Activated CD4-positive, alpha-beta T cell treated with anti-CD3 and anti-CD28 coated beads, Interleukin-2, amount 10 ng/mL, durations not matched to agents 24 days and 14 days (primary cell): ENCODE measurements at places on chromosomes 4 and X. TPM values are rescaled to one million over a fixed set of nuclear protein-coding genes. Genes with fewer than 3 reads are reported as not detected.
A peak's percentile ranks its signal among the peaks of the same experiment; 100 is the strongest.

The CCKAR gene
- not detected in 2 replicates for total RNA-seq

The YY2 gene
- 1.4 and 2.2 TPM in 2 replicates for total RNA-seq

The EPHA5 gene
- not detected in 2 replicates for total RNA-seq

The TEC gene
- total RNA-seq, result 2.7 and 3.0 TPM in 2 replicates

The SYNPO2 gene
- 0.14 and 0.16 TPM in 2 replicates for total RNA-seq

DNA sequence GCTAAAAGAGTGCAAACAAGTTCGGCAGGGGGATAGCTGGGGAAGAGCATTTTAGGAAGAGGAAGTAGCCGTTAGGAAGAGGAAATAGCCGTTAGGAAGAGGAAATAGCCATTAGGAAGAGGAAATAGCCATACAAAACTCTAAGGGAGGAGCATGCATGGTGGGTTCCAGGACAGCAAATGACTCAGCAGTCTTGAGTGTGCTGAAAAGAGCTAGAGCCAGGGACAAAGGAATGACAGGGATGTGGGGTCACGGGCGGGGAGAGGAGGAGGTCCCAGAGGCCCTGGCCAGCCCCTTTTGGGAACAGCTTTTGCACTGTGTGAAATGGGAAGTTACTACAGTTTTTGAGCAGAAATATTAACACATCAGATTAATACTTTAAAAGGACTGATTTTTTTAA is 882.6 kb downstream of the TRIML1 start:
- H3K4me3 ChIP-seq, result no peak overlapping the region
- H3K4me1 ChIP-seq, result no peaks in the 10 kb centered on the region
- H3K27ac ChIP-seq, result no peak overlapping the region

DNA sequence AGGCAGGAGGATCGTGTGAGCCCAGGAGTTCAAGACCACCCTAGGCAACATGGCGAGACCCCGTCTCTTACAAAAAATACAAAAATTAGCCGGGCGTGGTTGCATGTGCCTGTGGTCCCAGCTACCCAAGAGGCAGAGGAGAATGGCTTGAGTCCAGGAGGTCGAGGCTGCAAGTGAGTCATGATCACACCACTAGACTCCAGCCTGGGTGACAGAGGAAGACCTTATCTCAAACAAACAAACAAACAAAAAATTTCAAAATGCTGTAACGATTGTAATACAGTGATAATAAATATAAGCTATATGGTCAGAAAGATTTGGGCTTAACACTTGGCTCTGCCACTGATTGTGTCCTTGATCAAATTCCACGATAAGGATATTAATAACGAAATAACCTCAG is 24.2 kb downstream of the SLC25A4 start:
- H3K4me1 ChIP-seq, result peaks cover 14% of the 10 kb centered on the region
- H3K27ac ChIP-seq, result no peak overlapping the region
- H3K27me3 ChIP-seq, result peaks cover 18% of the 10 kb centered on the region
- H3K36me3 ChIP-seq, result peaks cover 64% of the 10 kb centered on the region
- DNase-seq, result no peak

- H3K27ac ChIP-seq, result peak overlapping the region; percentile 7
- peaks cover 26% of the 10 kb centered on the region for H3K4me1 ChIP-seq
- H3K4me3 ChIP-seq, result no peak overlapping the region
- no peak for DNase-seq
- H3K36me3 ChIP-seq, result peaks cover 55% of the 10 kb centered on the region
These were observed 30.0 kb downstream of the CTBP1 start for GRCh38 chr4:1218634-1219565.

DNA sequence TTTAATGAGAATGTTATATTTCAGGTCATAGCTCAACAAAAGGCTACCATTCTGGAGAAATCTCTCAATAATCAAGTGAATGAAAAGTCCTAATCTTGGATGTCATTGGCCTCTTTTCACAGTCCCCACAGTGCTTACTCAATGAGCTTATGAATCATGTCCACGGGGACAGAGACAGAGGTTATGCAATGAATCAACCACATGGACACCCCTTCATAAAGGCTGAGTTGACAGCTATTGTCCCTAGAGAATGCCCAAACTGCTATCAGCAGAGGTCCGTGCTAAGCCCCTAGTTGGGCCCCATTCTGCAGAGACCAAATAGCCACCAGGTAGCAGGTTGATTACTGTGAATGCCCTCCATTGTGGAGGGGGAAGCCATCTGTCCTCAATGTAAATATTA is 158.1 kb downstream of the LHFPL1 start:
- no peak overlapping the region for H3K4me3 ChIP-seq
- no peaks in the 10 kb centered on the region for H3K36me3 ChIP-seq
- H3K27me3 ChIP-seq, result no peaks in the 10 kb centered on the region
- H3K27ac ChIP-seq, result no peak overlapping the region
- H3K4me1 ChIP-seq, result no peaks in the 10 kb centered on the region

- no peaks in the 10 kb centered on the region for H3K4me1 ChIP-seq
- peak; percentile 26 for DNase-seq
- peaks cover 6% of the 10 kb centered on the region for H3K27me3 ChIP-seq
- H3K4me3 ChIP-seq, result no peak overlapping the region
- no peak overlapping the region for H3K27ac ChIP-seq
These were observed 51.7 kb downstream of the HAND2 start for GRCh38 chr4:173478201-173478912.

DNA sequence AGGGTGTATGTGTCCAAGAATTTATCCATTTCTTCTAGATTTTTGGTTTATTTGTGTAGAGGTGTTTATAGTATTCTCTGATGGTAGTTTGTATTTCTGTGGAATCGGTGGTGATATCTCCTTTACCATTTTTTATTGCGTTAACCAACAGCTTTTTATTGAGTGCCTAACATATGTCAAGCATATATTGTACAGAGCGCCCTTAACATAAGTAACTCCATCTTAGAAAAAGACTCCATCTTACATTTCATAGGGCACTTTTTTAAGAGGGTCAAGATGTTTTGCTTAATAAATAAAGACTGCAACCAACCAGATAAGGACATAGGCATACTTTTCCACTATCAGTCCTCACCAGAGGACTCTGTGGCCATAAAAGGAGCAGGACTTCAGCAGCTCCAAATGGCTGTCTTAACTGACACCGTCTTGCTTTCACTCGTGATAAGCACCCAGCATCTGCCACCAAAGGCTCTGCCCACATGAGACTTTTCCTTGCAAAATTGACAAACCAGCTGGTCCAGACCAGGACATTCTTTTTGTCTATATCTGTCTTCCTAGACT is 75.0 kb downstream of the HS6ST2 start:
- H3K27ac ChIP-seq, result no peak overlapping the region
- no peaks in the 10 kb centered on the region for H3K36me3 ChIP-seq
- DNase-seq, result no peak
- no peaks in the 10 kb centered on the region for H3K4me1 ChIP-seq

DNA sequence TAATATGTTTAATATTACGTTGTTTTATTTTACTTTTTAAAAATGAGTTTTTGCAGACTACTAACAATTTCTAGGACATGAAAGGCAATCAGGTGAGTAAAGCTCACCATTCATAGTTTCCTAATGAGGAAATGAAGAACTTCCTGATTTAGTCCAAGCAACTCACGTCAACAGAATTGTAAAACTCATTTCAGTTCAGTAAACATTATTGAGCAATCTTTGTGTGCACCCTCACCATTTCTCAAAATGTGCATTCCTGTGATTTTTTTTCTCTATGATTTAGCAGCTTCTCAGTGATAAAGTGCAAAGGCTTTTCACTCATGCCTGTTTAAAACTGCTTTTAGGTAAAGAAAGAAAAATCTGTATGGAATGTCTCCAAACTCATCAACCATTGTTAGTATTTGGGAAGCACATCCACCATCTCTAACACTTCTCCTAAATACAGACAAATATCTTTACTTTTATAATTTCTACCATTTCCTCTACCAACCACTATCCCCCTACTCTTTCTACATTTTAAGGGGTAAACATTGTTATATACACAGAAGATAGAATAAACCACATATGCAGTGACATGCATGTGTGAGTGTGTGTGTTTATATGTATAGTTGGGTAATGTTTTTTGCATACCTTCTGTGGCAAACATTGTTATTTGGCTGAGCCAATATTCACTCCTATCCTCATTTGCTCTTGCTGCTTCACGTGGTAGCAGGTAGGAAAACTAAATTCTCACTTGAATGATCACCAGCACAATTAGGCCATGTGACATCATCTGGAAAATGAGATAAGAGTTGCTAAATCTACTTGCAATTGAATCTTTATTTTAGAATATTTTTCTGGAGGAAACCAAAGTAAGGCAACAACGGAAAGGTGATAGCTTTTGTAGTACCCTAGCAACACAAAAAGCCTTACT is 54.7 kb upstream of the PRDM8 start:
- H3K4me1 ChIP-seq, result peaks cover 56% of the 10 kb centered on the region
- no peak overlapping the region for H3K4me3 ChIP-seq
- H3K27me3 ChIP-seq, result no peaks in the 10 kb centered on the region
- no peak for DNase-seq
- H3K36me3 ChIP-seq, result peaks cover 9% of the 10 kb centered on the region
- H3K27ac ChIP-seq, result no peak overlapping the region

DNA sequence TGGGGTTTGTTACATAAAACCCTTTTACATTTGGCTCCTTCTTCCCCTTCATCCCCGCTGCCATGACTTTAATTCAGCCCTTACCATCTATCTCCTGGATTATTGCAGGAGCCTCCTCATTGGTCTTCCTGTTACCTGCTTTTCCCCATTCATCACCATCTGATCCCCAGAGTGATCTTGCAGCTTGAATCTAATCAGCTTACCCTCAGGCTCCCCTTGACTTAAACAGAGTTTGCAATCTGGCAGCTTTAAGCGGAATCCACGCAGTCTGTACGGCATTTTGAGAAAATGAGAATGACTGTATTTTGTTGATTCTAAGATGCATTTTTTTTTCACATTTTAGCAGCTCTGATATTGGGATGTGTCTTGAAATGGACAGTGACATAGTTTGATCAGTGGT is 14.9 kb upstream of the PPEF1 start:
- no peak overlapping the region for H3K27ac ChIP-seq
- no peak overlapping the region for H3K4me3 ChIP-seq
- H3K4me1 ChIP-seq, result no peaks in the 10 kb centered on the region
- no peaks in the 10 kb centered on the region for H3K36me3 ChIP-seq

GRCh38 chr4:100339870-100340269 is 149.6 kb upstream of the DDIT4L start:
- DNase-seq, result no peak
- H3K4me3 ChIP-seq, result no peak overlapping the region
- H3K36me3 ChIP-seq, result no peaks in the 10 kb centered on the region

DNA sequence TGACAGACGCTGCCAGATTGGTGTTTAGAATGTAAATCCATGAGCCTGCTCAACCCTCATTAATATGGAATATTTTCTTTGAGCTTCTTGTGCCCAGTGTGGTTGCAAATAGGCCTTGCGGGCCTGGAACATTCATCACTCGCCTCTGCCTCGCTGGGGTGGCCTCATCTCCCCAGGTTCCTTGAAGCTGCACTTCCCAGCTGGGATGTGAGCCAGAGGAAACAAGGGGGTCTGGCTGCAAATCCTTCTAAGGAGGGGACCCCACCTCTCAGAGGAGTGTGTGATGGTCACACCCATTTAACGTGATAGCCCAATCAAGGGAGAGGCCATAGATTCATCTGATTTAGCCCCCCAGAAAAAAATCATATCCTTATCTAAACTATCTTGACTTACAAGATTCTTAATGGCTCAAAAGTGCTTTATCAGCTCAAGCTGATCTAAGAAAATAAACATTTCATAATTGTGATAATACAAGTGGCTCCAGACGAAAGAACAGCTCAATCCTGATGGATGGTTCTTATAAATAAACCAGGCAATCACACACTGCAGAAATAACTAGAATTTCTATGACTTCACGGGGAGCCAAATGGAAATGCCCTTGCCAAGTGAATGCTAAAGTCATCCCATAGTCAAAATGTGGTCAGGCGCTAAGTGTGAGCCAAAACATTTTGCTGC is 189.9 kb downstream of the PTTG2 start:
- peaks cover 3% of the 10 kb centered on the region for H3K27me3 ChIP-seq
- no peaks in the 10 kb centered on the region for H3K36me3 ChIP-seq
- no peak overlapping the region for H3K27ac ChIP-seq
- peaks cover 13% of the 10 kb centered on the region for H3K4me1 ChIP-seq

DNA sequence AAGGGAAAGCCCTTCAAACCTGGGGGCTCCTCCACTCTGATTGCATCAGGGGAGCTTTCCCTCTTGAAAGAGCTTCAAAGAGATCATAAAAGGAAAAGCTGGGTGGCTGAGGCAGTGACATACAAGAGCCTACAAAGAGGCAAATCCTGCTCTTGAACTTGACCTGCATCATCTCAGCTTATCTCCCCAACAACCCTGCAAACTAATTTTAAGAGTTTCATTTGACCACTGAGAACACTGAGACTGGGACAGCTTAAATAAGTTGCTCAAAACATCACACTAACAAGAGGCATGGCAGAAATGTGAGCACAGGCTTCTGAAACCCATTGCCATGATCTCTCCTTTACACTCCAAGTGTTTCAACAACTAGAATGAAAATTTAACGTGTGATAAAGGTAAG is 101.6 kb upstream of the PPARGC1A start:
- DNase-seq, result no peak
- no peaks in the 10 kb centered on the region for H3K4me1 ChIP-seq
- H3K27ac ChIP-seq, result no peak overlapping the region
- H3K4me3 ChIP-seq, result no peak overlapping the region

- H3K4me3 ChIP-seq, result no peak overlapping the region
- no peak overlapping the region for H3K27ac ChIP-seq
- DNase-seq, result no peak
These were observed 21.9 kb downstream of the BMX start for GRCh38 chrX:15522464-15522863.
